Kidney epithelial cell (primary cell): ENCODE measurements at places on chromosomes 3 and 15. TPM values are rescaled to one million over a fixed set of nuclear protein-coding genes. Genes with fewer than 3 reads are reported as not detected.

GRCh38 chr15:79849789-79850188 is 47.0 kb downstream of the MTHFS start:
- DNase-seq, result no peak

Gene MESP1
- total RNA-seq, result 2.6 and 2.8 TPM in 2 replicates

- no peak for DNase-seq
Measured at GRCh38 chr15:80744415-80744814, 34.8 kb upstream of the CEMIP start.

DNA sequence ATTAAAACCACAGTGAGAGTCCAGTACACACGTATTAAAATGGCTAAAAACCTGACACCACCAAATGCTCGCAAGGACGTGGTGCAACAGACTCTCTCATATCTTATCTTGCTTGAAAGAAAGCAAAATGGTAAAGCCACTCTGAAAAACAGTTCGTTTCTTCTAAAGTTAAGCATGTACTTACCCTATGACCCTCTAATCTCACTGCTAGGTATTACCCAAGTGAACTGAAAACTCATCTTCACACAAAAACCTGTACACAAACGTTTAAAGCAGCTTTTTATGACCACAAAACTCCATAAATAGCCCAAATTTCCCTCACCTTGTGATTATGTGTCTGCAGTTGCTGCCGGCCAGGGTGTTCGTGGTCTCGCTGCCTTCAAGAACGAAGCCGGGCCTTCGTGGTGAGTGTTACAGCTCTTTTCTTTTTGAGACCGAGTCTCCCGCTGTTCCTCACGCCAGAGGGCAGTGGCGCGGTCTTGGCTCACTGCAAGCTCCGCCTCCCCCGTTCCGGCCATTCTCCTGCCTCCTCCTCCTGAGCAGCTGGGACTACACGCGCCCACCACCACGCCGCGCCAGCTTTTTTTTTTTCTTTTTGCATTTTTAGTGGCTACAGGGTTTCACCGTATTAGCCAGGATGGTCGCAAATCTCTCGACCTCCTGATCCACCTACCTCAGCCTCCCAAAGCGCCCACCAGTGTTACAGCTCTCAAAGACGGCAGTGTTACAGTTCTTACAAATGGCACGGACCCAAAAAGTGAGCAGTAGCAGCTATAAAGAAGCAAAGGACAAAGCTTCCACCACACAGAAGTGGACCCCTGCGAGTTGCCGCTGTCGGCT is 165.4 kb downstream of the TJP1 start:
- DNase-seq, result no peak
